Stimulated activated CD8-positive, alpha-beta memory T cell treated with anti-CD3 and anti-CD28 coated beads, Interleukin-4, amount 100 ng/mL, for 24 hours (primary cell): ENCODE measurements at places on chromosomes 3 and 15.

GRCh38 chr3:160806094-160806493 lies 50.1 kb downstream of the PPM1L start:
- no peak for DNase-seq

DNA sequence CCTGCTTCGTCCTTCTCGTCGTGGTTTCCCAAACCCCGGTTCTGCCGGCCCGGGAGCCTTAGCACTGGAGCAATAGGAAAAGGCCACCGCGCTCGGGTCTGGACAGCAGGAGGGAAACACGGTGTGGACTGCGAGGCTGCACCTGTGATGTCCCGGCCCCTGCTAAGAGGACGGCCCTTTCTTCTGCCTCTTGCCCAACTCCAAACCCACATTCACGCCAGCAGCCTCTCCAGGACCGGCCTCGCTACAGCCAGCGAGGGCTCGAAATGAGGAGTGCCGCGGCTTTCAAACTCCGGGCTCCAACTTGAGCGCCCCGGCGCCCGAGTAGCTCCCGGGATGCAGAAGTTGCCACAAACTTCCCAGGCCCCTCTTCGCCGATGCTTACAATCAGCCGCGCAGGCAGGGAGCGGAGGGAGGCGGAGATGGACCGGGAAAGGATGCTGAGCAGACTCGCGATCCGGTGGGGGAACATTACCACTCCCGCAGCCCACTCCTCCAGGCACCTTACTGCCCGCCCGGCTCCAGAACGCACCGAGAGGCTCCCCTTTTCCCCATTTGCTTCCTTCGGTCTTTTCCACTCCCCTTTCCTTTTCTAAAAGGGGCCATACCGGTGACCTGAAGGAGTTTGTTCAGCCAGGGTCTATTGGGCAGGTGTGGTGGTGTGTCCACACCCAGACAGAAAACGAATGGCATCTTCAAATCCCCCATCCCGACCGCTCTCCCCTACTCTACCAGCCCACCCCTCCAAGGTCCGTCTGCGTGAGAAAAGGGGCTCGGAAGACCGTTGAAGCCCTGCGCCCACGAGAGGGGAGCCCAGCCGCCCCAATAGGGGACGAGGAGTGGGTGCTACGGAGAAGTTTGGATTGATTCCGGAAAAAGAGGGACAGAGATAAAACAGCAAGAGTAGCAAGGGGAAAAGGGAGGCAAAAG lies 18.8 kb upstream of the SATB1 start:
- peak; percentile 15 for DNase-seq

GRCh38 chr3:183586477-183586876 lies 31.0 kb upstream of the KLHL6 start:
- no peak for DNase-seq

GRCh38 chr15:65981837-65982626 lies 112.7 kb downstream of the RAB11A start:
- DNase-seq, result peak; percentile 59

GRCh38 chr3:149145974-149146373 lies 16.5 kb downstream of the HPS3 start:
- DNase-seq, result no peak

DNA sequence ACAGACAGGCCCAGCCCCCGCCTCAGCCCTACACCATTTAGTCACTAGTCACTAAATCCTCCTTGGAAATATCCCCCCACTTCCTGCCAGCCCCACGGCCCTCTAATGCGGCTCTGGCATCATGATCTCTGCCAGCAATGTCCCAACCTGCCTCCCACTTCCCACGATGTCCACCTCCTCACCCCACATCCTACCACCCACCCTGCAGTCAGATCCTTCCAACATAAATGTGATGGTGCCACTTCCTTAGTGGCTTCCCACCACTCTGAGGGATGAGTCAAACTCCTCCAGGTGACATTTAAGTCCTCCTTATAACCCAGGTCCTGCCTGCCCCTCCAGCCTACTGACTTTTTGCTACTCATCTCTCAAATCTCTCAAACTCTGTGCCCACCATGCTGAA lies 167.5 kb downstream of the SHQ1 start:
- no peak for DNase-seq

GRCh38 chr3:185716436-185717108 lies 108.3 kb downstream of the IGF2BP2 start:
- DNase-seq, result no peak

DNA sequence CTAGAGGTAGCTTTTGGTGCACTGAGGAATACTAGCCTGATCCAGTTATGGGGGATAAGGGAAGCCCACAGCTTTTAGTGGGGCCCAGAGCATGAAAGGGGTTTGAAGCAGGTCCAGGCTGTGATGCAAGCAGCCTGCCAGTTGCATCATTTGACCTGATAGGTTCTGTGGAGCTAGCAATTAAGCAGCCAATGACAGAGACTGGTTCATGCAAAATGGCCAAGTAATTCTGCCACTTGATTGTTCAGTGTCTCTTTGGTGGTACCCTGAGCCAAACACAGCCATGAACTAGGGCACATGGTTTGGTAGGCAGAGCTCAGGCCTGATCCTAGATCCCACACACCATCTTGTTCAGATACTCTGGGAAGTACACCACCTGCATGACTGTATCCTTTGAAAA lies 91.0 kb upstream of the PRR23C start:
- DNase-seq, result no peak

- DNase-seq, result no peak
These were observed 275.9 kb upstream of the TBL1XR1 start for GRCh38 chr3:177473184-177473583.

- no peak for DNase-seq
These were observed 764.8 kb upstream of the CADM2 start for GRCh38 chr3:84194029-84194428.

DNA sequence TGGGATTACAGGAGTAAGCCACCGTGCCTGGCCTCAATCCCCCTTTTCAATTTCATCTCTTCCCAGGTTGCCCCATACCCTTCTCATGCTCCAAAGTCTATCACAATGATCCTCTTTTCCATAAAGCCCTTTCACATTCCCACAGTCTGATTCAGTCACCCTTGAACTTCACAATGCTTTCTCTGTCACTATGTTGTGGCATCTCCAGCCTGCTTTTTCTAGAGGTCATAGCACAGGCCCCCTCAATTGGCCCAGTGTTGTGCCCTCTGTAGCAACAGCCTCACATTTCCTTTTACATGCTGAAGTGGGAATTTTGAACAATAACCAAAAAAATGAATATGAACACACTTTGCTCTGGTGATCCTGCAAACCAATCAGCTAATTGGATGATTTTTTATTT lies 21.5 kb downstream of the DRD3 start:
- DNase-seq, result no peak

DNA sequence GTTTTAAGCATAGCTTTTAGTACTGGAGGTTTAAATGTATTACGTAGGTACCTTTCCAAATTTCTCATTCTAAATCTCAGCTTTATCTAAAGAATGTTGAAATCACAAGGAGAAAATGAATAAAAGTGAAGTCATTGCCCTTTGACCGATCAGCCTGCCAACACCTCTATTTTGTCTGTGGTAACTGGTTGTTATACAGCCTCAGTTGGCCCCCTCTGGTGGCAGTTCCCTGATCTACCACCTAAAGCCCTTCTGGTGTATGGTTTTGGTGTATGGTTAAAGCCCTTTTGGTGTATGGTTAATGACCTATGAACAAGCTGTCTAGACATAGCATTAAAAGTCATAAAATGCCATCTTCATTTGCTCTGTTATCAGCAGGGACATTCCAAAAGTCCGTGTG lies 378.2 kb upstream of the AZI2 start:
- DNase-seq, result no peak

DNA sequence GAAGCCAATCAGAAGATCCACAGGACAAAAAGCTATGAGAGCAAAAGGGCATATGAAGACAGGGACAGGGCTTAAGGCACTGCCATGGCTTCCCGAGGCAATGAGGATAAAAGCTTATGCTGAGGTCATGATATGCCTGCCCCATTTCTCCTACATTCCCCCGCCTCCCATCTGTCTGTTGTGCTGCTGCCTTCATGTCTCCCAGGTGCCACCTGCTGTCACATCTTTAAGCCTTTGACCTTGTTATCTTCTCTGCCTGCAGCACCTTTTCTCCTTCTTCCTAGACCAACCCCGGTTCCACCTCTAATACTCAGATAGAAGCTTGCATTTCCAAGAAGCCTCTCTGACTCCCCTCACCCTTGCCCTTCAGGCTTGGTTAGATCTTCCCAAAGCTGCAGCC lies 213.8 kb downstream of the ARRDC4 start:
- no peak for DNase-seq

DNA sequence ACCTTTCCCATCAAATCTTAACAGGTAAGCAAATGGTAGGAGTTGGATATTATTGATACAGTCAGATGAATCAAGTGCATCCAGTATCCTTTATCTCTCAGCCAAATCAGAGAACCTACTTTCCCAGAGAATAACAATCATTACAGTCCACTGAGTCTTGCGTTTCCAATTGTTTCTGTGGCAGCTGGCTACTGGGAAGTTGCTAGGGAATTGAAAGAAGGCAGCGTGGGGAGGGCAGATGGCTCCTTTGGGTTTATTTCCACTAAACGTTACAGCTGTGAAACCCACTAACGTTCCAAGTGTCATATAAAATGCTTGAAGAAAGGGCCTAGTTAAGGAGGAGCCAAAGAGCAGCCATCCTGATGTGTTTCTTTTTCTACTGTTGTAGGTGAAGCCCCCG lies 78.4 kb downstream of the WDR72 start:
- DNase-seq, result no peak
